ENCODE measurements at places on chromosomes 6 and 20.

DNA sequence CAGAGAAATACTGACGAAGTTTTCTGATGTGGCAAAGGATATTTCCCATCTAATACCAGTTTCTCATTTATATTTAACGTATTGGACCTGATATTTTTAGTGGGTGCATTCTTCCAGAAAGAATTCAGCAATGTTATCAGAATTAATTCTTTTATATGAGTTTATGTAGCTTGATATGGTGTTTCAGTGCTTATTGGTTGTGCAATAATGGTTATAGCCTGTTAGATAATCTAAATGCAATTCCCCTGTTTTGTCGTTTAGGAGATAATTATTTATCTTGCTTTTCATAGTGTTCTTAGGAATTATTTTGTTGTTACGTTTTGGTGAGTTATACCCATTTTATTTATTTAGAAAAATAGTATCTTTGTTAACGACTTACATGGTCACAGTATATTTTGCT, 51.4 kb upstream of the TMEM181 start:
- DNase-seq, result no peak

- no peak for DNase-seq
Observed at GRCh38 chr6:98463038-98464000, 371.1 kb upstream of the POU3F2 start.

- DNase-seq, result peak; percentile 95
Observed at GRCh38 chr6:117440706-117441525, 15.2 kb upstream of the ROS1 start.

- no peak for DNase-seq
Observed at GRCh38 chr20:16257813-16258430, 315.3 kb downstream of the KIF16B start.

DNA sequence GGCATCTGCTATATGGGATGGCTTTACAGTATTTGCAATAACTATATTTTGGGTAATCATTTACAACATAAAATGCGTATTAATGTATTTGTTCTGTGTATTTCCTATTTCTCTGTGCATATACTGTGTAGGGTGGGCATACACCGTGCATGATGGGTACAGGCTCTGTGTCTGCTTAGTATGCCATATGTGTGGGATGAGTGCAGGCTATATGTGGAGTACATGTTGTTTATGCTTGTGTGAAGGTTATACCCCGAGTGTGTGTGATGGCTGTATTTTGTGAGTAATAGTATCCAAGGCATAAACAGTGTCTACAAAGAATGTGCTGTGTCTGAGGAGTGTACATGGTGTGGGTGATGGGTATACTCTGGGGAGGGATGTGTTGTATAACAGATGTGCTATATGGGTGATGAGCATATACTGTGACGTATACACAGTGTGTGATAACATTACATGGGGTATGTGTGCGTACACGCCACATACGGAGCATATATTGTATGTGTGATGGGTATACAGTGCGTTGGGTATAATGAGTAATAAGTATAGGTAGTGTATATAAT, 52.7 kb downstream of the CPXM1 start:
- DNase-seq, result no peak

DNA sequence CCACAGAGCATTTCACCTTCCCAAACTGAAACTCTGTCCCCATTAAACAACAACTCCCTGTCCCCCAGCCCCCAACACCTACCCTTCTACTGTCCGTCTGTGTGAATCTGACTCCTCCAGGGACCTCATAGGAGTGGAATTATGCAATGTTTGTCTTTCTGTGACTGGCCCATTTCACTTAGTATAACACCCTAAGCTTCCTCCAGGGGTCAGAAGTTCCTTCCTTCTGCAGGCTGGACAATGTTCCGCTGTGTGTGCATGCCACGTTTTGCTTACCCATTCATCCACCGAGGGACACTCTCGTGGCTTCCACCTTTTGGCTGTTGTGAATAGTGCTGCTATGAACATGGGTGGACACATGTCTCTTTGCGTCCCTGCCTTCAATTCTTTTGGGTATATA, 37.6 kb upstream of the MPC1 start:
- DNase-seq, result peak; percentile 56

DNA sequence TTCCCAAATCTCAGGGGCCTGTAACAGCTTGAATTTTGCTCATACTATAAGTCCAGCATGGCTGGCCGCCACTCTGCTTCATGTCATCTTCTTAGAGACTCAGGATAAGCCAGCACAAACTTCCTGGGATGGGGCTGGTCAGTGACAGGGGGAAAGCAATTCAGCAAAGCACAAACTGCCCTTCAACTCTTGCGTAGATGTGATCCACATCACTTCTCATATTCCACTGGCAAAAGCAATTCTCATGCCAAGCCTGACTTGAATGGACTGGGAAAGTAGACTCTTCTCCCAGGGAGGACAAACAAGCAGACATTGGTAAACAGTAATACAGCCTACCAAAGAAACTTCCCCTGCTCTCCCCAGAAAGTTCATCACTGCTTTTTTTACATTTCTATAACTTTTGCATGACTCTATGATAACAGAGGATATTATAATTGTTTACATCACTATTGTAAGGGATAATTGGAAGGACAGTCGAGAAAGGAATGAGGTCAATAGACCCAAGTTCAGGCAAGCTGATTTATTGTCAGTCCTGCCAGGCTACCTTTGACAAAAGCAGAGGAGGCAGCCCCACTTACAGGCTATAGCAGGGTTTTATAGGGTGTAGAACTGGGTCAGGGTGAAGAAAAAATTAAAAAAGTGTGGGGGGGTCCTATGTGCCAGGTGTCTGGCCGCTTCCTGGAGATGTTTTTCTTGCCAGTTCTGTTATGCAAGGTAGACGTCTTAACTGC, 37.4 kb downstream of the RBM24 start:
- no peak for DNase-seq

GRCh38 chr6:159595173-159595572, 97.9 kb downstream of the SOD2 start:
- DNase-seq, result peak; percentile 3

DNA sequence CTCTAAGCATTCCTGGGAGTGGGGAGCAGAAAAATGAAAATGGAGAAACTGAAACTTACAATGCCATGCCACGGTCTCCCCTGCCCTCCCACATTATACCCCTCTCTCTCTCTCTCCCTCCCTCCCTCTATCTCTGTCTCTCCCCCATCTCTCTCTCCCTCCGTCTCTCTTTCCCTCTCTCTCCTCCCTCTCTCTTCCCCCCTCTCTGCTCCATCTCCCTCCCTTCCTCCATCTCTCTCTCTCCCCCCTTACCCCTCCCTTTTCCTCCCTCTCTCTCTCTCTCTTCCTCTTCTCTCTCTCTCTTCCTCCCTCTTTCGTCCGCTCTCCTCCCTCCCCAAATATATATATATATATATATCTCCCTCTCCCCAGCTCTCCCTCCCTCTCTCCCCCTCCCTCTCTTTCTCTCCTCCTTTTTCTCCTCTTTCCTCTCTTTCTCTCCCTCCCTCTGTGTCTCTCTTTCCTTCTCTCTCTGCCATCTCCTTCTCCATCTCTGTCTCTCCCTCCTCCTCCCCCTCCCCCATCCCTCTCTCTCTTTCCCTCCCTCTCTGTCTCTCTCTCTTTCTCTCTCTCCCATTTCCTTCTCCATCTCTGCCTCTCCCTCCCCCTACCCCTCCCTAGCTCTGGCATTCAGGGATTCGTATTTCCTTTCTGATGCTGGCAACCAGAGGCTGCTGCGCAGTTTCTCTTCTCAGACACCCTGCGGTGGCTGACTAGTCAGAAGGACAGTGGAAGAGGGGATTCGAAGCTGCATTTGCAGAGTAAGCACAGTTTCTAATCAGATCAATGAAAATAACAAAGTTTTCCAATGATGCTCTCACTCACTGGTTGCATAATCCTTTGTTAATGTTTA, 13.9 kb upstream of the VAPB start:
- peak; percentile 37 for DNase-seq

GRCh38 chr6:16278750-16279149, 40.4 kb downstream of the GMPR start:
- DNase-seq, result no peak

DNA sequence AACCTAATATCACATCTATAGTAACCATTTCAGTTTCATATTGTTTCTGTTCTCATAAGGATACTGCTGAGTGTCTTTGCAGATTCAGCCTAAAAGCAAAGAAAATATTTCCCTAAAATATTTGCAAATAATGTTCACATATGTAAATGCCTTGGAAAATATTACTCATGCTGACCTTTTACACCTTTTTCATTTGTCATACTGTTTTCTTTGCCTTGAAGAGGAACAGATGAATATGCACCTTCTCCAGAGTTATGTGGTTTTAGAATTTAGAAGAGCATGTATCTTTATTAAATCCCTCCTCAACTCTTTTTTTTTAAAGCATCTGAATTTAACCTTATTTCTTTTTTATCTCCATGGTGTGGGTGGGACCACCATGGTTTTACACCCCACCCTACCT, 32.5 kb downstream of the NDUFAF5 start:
- DNase-seq, result peak; percentile 11

- DNase-seq, result peak; percentile 50
Observed at GRCh38 chr6:128638817-128639216, 118.4 kb upstream of the PTPRK start.

DNA sequence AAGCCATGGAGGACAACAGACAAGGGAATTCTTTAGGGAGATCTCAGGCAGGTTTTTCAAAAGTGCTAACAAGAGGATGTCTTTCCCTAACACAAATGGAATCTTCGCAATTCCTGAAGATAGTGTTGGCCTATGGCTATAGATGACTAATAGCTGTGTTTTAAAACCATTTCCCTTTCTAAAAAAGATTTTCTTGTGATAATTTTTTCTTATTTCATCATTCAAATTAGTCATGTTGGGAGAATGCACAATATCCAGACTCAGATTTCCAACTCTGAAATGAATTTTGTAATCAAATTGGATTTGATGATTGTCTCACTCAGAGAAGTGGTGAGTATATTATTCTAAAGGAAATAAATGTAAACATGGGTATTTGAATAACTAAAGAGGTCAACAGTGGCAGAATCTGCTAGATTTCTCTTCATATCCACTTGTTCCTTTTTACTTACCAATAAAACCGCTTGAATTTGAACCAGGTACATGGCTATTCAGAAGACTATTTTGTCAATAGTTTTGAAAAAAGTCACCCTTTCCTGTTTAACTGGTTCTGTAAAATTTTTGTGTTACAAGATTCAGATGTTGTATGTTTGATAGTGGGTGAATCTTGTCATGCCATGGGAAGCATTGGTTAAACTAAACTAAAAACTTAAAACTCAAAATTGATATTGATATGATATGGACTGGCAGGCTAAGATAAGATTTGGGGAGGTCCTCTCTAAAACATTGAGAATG, 1223.7 kb upstream of the EYS start:
- DNase-seq, result peak; percentile 1

GRCh38 chr6:113719064-113719463, 138.1 kb upstream of the MARCKS start:
- DNase-seq, result peak; percentile 49

DNA sequence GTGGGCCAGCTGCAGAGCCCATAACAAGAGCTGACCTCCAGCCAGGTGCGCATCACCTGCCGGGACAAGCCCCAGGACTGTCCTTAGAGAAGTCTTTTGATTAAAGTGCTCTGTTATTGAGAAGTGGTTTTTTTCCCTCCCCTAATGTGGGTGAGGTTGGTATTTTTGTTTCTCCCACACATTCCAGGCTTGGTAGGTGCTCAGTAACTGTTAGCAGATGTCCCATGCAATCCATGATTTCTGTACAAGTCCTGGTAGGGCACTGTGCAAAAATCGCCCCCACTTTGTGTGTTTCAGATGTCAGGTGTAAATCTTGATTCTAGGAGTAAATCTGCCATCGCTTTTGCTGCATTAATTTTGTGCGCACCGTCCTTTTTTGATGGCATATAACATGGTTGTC, 4.7 kb downstream of the FAM210B start:
- DNase-seq, result no peak

GRCh38 chr20:46850416-46850815, 44.2 kb upstream of the EYA2 start:
- DNase-seq, result no peak

- DNase-seq, result peak; percentile 78
Observed at GRCh38 chr6:90351696-90352095, 55.1 kb upstream of the BACH2 start.

GRCh38 chr6:143513410-143513809, 1.9 kb upstream of the FUCA2 start:
- DNase-seq, result no peak

DNA sequence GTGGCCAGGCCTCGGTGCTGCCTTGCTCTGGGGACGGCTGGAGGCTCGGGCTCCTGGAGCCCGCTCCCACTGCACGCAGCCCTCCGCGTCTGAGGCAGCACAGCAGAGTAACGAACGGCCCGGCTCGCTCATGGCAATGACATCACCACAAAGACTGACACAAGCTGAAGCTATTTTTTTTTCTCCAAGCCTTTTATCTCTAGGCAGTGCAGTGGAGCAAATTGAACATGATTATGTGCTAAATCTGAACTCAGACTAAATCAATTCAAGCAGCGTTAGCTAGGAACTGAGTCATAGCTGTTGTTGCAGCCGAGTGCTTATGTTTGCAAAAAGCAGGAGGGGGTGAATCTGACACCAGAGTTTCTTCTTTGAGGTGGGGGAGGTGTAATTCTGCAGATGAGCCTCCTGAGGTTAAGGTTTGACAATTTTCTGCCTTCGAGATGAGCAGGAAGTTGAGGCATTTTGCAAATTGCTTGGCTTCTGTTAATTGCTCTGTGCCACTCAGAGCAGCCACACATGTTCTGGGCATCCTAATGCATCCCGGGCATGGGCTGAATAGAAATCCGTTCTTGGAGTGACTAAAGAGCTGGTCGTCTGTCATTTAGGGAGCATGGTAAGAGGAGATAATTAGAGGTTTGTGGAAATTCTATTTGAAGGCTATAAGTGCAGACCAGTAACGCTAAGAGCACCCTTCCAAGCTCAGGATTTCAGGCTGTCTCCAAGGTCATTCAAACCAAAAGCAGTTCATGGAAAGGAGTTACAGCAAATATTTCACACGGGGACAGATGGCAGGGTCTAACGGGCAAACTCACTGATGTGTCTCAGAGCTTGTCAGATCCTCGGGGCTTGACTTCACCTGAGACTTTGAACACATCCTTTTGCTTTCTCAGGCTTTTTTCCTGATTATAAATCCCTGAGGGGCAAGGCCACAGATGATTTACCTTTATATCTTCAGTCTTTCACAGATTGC, 155.1 kb upstream of the ENPP5 start:
- DNase-seq, result peak; percentile 82

DNA sequence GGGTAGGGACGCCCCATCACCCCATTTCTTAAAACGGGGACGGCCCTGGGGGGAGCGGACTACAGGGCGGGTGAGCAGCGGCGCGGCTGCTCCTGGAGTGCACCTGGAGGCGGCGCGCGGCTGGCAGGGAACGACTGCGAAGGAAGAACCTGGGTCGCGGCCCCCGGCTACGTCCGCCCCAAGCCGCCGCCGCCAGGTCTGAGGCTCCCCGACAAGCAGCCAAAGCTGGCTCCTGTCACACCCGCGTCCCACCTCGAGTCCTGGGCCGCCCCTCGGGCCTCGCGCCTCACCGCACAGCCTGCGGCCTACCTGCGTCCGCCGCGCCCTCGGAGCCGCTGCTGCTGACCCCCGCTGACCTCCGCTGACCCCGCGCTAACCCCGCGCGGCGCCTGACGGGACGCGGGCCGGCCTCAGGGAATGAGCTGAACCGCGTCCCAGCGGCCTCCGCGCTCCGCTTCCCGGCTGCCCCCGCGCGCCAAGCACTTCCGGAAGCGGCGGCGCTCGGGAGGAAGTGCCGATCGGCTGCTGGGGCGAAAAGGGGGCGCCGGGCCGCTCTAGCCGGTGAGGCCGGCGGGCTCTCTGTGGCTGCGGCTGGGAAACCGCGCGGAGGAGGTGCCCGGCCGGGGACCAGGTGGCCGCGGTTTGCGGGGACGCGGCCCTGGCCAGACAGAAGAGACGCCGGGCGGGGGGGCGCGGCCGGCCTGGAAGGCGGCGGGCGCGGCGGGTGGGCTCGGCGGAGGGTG, at the start of the genes ARFRP1 and ZGPAT:
Gene ARFRP1, minus strand, starts transcription at position 419 of the 743 bp plus-strand sequence. CDS start 885 bp downstream, outside the sequence.
Gene ZGPAT, plus strand, starts transcription at position 482 of the 743 bp plus-strand sequence. CDS start 542 bp downstream, outside the sequence.
- peak; percentile 80 for DNase-seq
